Cerebellar cortex (tissue), 1 donor: ENCODE measurements at places on chromosomes 12 and 14.

- no peak for DNase-seq
These were observed 127.7 kb upstream of the SFSWAP start for GRCh38 chr12:131583090-131583712.

DNA sequence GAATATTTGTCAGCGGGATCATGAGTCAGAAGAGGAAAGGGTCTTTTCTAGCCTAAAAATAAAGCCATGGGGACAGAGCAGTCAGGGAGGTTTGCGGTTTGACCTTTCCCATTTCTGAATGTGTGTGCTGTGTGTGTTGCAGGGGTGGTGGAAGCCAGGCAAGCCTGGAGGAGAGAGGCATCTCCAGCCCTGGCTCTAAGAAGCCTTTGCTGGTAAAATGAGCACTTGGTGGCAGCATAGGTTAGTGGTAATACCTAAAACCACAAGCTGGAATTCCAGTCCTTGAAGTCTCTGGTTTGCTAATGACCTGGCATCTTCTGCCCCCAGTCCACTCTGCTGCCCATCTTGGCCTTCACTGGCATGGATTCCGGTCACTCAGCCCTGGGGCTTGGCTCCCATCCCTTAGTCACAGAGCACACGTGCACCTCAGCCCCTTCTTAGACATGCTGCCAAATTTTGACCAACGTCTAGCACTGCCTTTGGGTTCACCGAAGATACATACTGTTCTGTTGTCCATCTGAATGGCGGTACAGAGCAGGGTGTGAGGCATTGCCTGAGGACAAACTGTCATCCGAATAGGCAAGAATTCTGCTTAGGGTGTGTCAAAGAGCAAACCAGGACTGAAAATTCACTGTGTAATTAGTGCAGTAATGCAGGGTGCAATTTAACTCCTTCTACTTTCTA, 52.7 kb downstream of the KCNA5 start:
- peak; percentile 67 for DNase-seq

GRCh38 chr12:114952573-114953271, 268.7 kb upstream of the TBX3 start:
- no peak for DNase-seq

DNA sequence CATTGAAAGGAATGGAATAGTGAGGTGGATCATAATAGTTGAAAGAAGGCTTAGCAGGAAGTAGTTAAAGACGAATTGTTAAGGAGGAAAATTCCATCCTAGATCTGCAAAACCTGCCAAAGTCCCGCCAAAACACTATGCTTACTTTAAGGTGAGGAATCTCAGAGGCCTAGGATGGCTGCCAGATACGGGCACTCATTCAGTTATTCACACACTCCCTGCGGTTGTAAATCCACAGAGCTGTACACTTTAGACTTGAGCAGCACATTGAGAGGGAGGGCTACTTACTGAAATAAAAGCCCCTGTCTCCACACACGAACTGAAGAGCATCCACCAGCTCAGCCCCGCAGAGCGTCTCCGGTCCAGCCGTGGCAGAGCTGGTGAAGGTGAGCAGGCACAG, 5.0 kb downstream of the IGF1 start:
- no peak for DNase-seq

GRCh38 chr14:101322223-101322622, 239.1 kb upstream of the DIO3 start:
- DNase-seq = no peak

- peak; percentile 63 for DNase-seq
These were observed at the start of gene BCL7A for GRCh38 chr12:122021822-122022392. TSS of gene BCL7A (plus strand) at chr12:122021884. CDS start at chr12:122022092, 208 bp downstream.

GRCh38 chr12:122501489-122501989, 807 bp upstream of the ZCCHC8 start:
- DNase-seq = peak; percentile 24

GRCh38 chr12:18967814-18968213, 161.7 kb upstream of the PLEKHA5 start:
- no peak for DNase-seq

DNA sequence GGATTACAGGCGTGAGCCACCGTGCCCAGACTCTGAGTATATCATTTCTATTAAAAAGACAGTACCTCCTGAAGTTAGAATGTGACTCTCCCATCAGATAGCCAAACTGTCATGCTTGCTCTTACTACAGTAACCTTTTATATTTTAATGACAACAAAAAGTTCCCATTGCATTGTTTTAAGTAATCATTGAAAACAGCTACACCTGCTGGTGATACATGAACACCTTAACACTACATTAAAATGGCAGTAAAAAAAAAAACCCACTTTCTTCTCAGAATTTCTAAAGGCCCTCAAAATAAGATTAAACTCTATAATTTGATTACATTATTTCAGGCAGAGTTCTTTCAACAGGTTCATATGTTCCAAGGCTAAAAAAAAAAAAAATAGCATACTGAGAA, 76.7 kb downstream of the SH2B3 start:
- DNase-seq = no peak
